ENCODE measurements at places on chromosomes 6 and 20. TPM values are rescaled to one million over a fixed set of nuclear protein-coding genes. Genes with fewer than 3 reads are reported as not detected.

The IL22RA2 gene
- not detected for total RNA-seq

The DUSP15 gene
- total RNA-seq: 2.4 TPM

The SERAC1 gene
- 7.5 TPM for total RNA-seq

The SLC35D3 gene
- not detected for total RNA-seq

The DXO gene
- 20.5 TPM for total RNA-seq
